ENCODE measurements at places on chromosomes 11 and 22.

- peak; percentile 6 for DNase-seq
These were observed 18.1 kb downstream of the POLA2 start for GRCh38 chr11:65279741-65280440.

GRCh38 chr22:46150034-46150654 lies at the start of gene PPARA:
Gene PPARA (plus strand): TSS chr22:46150526. CDS start chr22:46198384, 47,858 bp downstream.
- peak; percentile 81 for DNase-seq

DNA sequence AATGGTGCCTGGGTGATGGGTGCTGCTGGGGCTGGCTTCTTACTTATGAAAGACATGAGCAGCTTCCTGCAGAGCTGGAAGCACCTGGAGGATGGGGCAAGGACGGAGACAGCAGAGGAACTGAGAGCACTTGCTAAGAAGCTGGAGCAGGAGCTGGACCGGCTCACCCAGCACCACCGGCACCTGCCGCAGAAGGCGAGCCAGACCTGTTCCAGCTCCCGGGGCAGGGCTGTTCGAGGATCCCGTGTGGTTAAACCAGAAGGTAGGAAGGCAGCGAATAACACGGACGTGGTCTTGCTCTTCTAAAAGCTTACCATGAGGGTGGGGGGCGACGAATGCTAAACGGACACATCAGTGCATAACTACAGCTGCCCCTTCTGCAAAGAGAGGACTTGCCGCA lies 9.3 kb downstream of the APOL5 start:
- no peak for DNase-seq

DNA sequence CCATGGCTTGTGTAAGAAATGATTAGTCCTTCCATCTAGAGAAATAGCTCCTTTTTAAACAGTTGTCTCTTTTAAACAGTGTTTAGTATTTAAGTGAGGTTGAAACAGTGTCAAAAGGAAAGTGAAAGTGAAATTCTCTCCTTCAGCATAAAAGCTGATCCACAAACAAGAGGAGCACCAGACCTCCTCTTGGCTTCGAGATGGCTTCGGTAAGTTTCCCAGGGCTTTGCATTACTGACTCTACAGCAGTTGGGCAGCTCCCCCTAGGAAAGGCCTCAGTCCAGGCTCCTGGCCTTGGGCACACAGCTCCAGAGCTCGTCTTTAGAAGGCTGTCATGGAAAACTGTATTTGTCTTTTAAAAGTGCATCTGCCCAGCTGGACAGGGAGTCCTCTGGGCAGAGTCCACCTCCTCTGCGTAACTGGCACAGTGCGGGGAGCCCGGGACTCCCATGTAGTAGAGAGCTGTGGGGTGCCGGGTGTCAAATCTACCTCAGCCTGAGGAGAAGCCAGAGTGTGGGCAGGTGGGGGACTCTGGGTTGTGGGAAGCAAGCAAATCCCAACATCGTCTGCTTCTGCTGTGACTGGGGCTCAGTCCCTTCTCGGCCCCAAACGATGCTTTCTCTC lies at the start of gene PLAAT4:
Gene PLAAT4 (plus strand): TSS at position 140 of the 624 bp plus-strand sequence. CDS start 61 bp downstream, at position 201.
- DNase-seq = no peak

DNA sequence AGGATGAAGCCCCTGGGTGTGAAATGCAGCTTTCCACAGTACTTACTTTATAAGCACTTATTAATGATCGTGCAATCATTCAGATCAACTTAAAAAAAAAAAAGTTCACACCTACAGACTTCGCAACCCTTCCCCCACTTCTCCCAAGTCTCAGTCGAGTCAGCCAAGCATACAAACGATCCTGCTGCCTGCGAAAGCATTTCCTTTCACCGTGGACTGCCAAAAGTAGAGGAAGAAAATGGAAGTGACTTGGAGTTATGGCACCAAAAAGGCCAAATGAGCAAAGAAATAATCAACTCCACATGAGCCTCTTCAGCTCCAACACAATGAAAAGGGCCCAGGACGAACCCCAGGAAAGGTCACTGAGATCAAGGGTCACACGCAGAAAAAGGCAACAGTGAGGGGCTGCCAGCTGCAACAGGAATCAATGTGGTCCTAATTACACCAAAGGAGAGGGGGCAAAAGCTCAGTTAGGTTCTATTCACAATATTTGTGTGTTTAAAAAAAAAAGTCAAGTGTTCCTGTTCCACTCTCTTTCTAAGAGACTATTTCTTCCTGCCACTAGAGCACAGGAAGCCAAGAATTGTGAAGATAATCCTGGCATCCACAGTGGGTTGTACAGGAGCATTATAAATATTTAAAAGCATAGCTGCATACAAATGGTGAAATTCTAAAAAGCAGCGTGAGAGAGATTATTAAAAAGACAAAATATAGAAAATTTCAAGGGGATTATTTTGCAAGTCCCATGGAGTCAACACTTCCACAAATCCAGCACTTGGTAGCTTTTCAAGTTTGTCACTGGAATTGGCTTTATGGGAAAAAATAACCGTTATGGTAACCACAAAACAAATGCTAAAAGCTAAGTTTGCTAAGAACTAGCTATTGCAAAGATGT lies 28.4 kb downstream of the CDON start:
- DNase-seq = no peak

DNA sequence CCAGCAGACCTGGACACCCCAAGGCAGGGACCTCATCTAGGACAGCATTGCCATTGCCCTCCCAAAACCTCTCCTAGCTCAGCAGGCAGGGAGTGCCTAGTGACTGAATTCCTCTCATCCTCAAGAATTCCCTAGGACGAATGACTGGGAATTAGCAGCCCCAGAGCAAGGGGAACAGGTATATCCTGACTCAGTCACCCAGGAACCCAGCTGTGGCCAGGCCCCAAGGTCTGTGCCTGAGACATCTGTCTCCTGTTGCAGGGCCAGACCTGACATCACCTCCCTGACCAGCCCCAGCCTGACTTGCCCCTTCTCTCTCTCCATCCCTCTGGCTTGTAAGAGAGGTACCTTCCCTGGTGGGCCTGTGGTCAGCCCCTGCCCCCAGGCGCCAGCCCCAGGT lies 39.0 kb upstream of the SUSD2 start:
- DNase-seq = no peak

DNA sequence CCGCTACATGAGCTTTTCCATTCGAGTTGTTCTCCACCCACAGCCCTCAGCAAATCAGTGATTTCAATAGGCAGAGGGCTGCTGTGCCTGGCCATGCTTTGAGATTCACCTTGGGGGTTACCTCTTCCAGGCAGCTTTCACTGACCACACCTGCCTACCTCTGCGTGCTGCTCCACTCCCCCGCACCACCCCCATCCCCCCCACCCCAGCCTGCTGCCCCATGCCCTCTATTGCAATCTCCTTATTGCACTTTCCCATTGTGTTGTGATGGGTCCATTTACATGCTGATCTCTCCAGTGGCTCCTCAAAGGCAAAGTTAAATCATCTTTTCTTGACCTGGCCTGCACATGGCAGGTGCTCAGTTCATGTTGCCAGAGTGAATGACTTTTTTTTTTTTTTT lies 18.0 kb upstream of the POLA2 start:
- DNase-seq = no peak

DNA sequence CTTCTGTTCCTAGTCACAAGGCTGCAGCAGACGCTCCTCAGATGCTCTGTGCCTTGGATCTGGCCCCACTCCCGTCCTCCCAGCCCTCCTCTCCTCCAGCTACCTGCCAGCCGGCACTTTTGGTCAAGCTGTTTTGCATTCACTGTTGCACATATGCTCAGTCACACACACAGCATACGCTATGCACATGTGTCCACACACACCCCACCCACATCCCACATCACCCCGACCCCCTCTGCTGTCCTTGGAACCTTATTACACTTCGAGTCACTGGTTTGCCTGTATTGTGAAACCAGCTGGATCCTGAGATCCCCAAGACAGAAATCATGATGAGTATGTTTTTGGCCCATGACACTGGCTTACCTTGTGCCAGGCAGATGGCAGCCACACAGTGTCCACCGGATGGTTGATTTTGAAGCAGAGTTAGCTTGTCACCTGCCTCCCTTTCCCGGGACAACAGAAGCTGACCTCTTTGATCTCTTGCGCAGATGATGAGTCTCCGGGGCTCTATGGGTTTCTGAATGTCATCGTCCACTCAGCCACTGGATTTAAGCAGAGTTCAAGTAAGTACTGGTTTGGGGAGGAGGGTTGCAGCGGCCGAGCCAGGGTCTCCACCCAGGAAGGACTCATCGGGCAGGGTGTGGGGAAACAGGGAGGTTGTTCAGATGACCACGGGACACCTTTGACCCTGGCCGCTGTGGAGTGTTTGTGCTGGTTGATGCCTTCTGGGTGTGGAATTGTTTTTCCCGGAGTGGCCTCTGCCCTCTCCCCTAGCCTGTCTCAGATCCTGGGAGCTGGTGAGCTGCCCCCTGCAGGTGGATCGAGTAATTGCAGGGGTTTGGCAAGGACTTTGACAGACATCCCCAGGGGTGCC lies 109.8 kb downstream of the BCR start:
- peak; percentile 29 for DNase-seq

- DNase-seq = no peak
These were observed 16.9 kb upstream of the MUC5B start for GRCh38 chr11:1205987-1206331.

GRCh38 chr11:64413417-64413816 lies 54.5 kb downstream of the RPS6KA4 start:
- no peak for DNase-seq

- no peak for DNase-seq
These were observed 812.6 kb downstream of the OPCML start for GRCh38 chr11:132719684-132720083.

DNA sequence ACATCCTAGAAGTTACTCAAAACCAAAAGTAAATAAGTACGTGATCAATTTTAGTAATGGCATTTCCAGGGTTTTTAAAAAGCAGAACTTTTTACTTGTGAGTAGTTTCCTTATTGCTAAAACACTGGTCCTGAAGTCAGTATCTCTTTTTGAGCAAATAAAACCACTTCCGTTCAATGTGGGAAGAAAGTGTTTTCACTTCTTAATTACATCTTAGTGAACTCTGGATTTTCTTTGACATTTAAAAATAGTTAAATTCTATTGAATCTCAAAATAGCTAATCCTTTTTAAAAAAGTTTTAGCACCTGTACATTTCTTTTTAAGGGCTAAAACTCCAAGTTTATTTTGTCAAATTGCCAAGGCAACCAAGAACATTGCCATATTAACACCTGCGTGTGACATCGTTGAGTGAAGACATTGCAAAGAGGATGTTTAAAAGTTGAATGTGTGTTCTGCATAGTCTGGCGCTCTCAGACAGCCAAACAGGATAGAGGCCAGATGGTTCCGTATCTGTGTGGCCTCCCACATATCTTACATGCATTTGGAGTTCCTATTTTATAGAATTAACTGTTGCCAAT lies 17.2 kb upstream of the OR5B21 start:
- no peak for DNase-seq

DNA sequence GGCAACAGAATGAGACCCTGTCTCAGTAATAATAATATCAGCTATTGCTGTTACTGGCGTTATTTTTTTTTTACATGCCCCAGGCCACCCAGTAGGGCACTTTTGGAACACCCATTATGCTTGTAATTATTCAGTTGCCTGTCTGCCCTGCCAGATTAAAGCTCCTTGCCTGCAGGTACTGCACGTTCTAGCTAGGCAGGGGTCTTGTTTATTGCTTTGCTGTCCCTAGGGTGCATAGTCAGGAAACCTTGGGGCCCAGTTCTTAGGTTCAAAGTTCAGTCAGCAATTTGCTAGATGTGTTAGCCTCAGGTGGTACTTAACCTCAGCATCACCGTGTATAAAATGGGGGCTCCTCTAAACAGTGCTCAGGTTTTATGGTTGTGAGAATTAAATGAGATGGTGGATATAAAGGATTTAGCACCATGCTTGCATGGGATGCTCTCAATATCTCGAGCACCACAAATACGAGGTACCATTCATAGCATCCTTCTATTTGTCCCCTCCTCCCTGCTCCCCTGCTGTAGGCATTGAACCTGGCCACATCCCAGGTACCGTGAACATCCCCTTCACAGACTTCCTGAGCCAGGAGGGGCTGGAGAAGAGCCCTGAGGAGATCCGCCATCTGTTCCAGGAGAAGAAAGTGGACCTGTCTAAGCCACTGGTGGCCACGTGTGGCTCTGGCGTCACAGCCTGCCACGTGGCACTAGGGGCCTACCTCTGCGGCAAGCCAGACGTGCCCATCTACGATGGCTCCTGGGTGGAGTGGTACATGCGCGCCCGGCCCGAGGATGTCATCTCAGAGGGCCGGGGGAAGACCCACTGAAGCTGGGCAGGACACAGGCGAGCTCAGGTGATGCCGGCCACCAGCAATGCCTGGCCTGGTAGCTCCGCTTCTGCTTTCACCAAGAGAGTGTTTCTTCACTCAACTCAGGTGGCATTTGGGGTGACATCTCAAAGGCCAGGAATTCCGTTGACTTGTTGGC lies 9.4 kb downstream of the MPST start:
- DNase-seq = no peak

GRCh38 chr11:17687946-17688670 lies 31.3 kb upstream of the MYOD1 start:
- DNase-seq = no peak

DNA sequence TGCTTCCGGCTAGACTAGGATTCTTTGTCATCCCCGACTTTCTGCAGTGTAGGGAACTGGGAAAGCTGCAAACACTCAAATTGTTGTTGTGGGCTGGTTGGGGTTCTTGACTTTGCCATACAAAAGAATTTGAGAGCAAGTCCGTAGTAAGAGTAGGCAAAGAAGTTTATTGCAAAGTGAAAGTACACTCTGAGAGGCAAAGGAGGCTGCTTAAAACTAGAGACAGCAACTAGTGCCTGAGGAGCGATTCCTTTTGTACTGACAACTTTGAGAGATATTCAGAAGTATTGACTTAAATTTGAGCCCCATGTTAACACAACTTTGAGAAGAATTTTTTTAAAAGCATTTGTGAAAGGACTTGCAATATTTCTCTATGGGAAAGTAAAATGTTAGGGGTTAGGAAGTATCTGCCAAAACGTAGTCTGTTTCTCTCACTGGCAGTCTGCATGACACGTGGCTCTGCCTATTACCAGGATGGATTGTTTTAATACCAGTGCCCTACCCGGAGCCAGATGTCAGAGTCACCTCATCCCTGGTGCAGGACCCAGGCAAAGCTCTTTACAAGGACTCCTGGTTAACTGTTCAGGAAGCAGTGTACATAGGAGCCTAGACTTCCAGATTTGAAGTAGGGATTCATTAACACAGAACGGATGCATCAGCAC lies 85.0 kb upstream of the CLPB start:
- DNase-seq = no peak

- no peak for DNase-seq
These were observed 105.5 kb downstream of the DSCAML1 start for GRCh38 chr11:117691516-117691915.

Measured in stimulated activated CD4-positive, alpha-beta T cell treated with anti-CD3 and anti-CD28 coated beads, Interleukin-15, amount 100 ng/mL, for 1 hour (primary cell).